ENCODE measurements at places on chromosomes 4 and X. TPM values are rescaled to one million over a fixed set of nuclear protein-coding genes. Genes with fewer than 3 reads are reported as not detected.

Gene SSX1
- total RNA-seq: not detected

Gene CORIN
- 0.16 TPM for total RNA-seq

Gene CABS1
- total RNA-seq: not detected

Gene LRAT
- total RNA-seq: not detected

Gene MND1
- 6.5 TPM for total RNA-seq

Gene PASD1
- total RNA-seq: not detected

Gene TMPRSS11F
- total RNA-seq: not detected

Gene GYPE
- 0.44 TPM for total RNA-seq

Gene ATP8A1
- 26.3 TPM for total RNA-seq

Gene MAGED4
- total RNA-seq: 6.2 TPM

Gene AWAT2
- total RNA-seq: not detected

Gene USP17L25
- total RNA-seq: not detected

Data from bladder microvascular endothelial cell (primary cell).